ENCODE measurements at places on chromosomes 2 and 18. TPM values are rescaled to one million over a fixed set of nuclear protein-coding genes. Genes with fewer than 3 reads are reported as not detected.

- peak; percentile 76 for DNase-seq
Measured at GRCh38 chr2:100470898-100471514, 724 bp downstream of the NMS start.

- no peak for DNase-seq
Measured at GRCh38 chr2:43511199-43511598, 84.6 kb downstream of the THADA start.

DNA sequence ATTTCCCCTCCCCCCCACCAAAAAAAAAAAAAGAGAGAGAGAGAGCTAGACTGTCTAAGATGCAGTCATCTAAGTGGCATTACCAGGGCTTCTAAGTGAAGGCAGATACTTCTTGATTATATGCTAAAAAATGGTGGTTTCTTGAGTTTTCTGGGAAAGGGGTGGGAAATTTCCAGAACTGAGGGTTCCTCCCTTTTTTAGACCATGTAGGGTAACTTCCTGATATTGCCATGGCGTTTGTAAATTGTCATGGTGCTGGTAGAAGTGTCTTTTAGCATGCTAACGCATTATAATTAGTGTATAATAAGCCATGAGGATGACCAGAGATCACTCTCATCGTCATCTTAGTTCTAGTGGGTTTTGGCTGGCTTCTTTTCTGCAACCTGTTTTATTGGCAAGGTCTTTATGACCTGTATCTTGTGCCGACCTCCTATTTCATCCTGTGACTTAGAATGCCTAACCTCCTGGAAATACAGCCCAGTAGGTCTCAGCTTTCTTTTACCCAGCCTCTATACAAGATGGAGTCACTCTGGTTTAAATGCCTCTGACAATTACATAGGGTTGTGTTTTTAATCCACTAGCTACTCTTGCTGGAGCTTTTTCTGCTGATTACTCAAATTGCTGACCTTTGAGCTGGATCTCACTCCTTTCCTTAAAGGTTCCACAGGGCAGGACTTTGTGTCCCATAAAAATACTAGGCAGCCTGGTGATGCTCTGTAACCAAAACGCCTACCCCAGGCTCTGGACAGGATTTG, 30.4 kb upstream of the PROKR1 start:
- no peak for DNase-seq

DNA sequence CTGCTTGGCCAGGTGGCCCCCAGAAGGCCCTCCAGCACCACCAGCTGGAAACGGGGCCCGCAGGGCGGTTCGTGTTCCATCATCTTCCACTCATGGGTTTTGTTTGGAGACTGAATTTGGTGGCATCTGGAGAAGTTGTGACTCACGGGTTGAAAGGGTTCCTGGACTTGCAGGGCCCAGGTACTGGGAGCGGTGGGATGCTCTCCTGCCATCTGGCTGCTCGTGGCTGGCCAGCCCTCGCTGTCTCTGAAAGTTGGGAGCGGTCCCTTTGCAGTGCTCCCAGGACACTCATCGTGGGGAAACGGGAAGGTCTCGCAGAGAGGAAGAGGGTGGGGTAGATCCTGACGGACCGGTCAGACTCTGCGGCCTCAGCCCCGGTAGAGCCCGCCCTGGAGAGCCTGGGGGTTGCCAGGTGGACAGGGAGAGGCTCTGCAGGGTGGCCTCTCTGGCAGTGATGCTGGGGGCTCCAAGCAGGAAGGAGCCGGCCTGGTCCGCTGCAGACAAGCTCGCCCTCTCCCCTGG, 47.5 kb downstream of the TWIST2 start:
- DNase-seq = no peak

GRCh38 chr2:84526562-84526961, 10.3 kb downstream of the DNAH6 start:
- DNase-seq = no peak

- no peak for DNase-seq
Measured at GRCh38 chr2:119232666-119232993, 9.0 kb downstream of the STEAP3 start.

GRCh38 chr2:85813982-85814801, 60.4 kb downstream of the ATOH8 start:
- peak; percentile 93 for DNase-seq

DNA sequence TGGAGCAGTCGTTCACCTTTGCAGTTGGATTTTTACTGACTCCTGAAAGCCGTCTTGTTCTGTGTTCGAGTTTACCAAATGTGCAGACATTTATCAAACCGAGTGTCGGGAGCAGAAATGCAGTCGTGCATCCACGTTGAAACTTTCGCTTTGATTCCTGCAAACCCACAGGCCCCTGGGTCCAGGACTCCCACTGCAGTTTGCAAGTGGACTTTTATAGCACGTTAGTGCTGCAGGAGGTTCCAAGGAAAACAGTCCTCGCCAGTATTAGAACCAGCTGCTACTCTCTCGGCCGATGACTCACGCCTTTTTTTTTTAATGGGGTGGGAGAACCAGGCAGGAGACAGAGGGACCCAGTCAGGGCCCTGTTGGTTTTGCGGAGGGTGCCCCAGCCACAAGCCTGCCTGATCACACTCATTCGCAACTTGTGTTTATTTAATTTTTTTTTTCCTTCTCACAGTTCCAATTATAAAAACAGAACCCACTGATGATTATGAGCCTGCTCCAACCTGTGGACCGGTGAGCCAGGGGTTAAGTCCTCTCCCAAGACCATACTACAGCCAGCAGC, 90.1 kb downstream of the NFATC1 start:
- DNase-seq = no peak

DNA sequence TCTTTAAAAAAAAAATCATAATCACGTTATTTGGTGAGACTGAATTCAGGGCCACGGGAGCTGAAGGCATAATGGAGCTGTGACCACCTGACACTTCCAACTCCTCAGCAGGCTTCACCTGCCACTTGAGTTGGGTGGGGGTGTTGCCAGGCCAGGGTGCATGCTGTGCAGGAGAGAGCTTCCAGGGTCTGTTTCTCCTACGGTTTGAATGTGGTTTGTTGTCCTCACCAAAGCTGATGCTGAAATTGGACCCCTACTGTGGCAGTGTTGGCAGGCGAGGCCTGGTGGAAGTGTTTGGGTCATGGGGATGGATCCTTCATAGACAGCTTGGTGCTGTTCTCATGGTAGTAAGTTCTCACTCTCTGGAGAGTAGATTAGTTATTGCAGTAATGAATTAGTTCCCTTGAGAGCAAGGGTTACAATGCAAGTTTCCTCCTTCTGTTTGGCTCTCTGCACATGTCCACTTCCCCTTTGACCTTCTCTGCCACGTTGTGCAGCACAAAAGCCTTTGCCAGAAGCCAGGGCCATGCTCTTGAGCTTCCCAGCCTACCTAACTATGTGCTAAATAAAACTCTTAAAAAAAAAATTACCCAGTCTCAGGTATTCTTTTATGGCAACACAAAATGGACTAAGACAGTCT, 38.3 kb upstream of the ANKRD44 start:
- DNase-seq = no peak

DNA sequence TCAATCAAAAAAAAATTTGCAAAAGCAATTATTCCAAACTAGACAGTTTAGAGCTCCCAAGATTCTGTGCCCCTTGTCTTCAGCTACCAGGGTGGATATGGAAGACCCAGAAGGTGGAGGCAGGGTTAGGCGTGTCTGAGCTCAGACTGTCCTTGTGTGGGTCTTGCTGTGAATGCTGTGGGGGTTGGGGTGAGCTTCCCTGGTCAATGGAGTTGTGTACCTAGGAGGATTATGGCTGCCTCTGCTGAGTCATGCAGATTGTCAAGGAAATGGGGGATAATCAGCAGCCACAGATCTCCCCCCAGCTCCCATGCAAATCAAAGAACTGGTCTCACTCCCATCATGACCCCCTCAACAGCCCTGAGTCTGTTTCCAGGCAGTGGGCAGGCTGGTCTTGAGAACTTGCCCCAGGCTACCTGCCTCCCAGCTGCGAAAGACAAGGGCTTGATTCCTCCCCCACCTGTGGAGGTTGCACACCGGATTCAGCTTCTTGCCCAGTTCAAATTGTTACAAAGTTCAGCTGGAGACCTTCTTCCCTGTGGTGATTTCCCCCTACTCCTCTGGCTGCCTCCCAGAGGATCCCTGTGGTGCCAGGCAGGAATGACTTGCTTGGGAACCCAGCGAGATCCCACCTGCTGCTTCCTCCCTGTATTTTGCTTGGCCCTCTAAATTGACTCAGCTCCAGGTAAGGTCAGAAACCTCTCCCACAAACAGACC, 77.0 kb downstream of the RAD51AP2 start:
- no peak for DNase-seq

- DNase-seq = no peak
Measured at GRCh38 chr2:164898475-164898874, 56.9 kb downstream of the SLC38A11 start.

DNA sequence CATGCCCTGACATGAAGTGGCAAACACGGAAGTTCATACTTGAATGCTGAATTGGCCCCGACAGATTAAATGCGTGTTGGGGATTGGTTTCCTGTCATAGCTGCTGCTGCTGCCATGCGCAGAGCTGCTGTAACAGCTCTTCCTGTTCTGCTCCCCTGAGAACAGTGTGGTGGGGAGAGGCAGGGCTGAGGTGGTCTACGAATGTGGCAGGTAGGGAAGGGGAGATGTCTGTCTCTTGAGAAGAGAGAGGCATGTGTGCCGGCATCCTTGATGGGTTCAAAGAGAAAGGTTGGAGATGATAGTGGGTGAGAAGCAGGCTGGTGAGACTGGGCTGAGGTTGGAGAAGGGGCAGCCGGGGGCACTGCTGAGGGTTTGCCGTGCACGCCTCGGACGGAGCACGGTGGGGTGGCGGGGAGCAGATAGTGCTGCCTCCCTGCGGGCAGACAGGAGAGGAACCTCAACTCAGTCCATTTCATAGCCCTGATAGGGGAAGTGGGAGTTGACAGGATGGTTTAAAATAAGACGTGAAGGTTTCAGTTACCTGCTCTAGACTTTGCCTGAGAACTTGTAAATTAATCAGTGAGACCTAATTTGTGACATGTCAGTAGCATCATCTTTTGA, 46.1 kb downstream of the TMEM185B start:
- DNase-seq = no peak

DNA sequence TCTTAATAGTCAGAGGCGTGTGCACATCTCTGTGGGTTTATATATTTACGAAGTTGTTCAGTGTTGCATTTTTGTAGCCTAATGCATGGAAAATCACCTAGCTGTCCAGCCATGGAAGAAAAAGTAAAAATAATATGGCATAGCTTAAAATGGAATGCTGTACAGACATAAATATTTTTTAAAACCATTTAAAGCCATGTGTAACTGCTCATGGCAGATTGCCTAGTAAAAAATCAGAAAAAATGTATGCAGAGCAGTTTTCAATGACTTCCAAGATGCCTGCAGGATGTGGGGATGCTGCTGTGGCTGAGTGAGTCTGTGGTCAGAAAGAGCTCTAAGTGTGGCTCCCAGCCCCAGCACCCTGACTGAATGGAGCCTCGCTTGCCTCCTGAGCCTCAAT, 64.8 kb upstream of the ALKAL2 start:
- DNase-seq = no peak

- DNase-seq = no peak
Measured at GRCh38 chr2:144669196-144669987, 149.5 kb upstream of the ZEB2 start.

- DNase-seq = no peak
Measured at GRCh38 chr2:21260311-21260710, 136.5 kb downstream of the TDRD15 start.

GRCh38 chr2:152134488-152135280, 35.8 kb upstream of the CACNB4 start:
- no peak for DNase-seq

The RSAD2 gene
- 4.4 TPM for total RNA-seq

The FER1L5 gene
- 1.0 TPM for total RNA-seq

The UGT1A8 gene
- total RNA-seq = not detected

The REG1B gene
- total RNA-seq = not detected

The DSC2 gene
- 94.1 TPM for total RNA-seq

The LOXHD1 gene
- 0.33 TPM for total RNA-seq

The ARHGAP15 gene
- total RNA-seq = not detected

The IL1RN gene
- not detected for total RNA-seq

The COL6A3 gene
- 1.0 TPM for total RNA-seq

The TTN gene
- 12.2 TPM for total RNA-seq

The EGR4 gene
- total RNA-seq = 0.12 TPM
